ENCODE measurements at places on chromosomes 11 and 22.

GRCh38 chr11:102576350-102576749 lies 45.8 kb upstream of the MMP7 start:
- no peak for DNase-seq

DNA sequence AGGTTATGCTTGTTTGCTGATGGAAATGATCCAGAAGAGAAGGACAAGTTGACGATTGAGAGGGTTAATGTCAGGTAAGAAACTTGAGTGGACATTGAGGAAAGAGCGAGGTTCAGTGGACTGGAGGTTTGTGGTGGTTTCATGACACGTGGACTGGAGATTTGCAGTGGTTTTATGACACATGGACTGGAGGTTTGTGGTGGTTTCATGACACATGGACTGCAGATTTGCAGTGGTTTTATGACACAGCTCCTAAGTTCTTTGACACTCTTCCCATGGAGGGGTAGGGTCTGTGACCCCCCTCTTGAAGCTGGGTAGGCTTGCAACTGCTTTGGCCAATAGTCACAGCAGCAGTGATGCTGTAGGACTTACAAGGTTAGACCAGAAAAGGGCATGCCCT lies 5.4 kb upstream of the MAPK8IP2 start:
- no peak for DNase-seq

DNA sequence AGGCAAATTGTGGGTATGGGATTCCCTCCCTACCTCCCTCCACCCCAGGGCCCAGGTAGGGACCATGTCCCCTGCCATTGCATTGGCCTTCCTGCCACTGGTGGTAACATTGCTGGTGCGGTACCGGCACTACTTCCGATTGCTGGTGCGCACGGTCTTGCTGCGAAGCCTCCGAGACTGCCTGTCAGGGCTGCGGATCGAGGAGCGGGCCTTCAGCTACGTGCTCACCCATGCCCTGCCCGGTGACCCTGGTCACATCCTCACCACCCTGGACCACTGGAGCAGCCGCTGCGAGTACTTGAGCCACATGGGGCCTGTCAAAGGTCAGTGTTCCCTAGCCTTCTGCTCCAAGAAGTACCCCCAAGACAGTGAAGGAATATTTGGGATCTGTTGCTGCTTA lies at the start of gene TOMT:
Gene TOMT, plus strand, starts transcription at position 37 of the 400 bp plus-strand sequence. Its CDS starts 28 bp downstream, at position 65.
- no peak for DNase-seq

GRCh38 chr11:69928121-69928520 lies 108.9 kb upstream of the FGF3 start:
- no peak for DNase-seq

- no peak for DNase-seq
These were observed 58.6 kb downstream of the APOL1 start for GRCh38 chr22:36311386-36312085.

GRCh38 chr22:26168939-26169314 lies 335 bp upstream of the SEZ6L start:
- no peak for DNase-seq

DNA sequence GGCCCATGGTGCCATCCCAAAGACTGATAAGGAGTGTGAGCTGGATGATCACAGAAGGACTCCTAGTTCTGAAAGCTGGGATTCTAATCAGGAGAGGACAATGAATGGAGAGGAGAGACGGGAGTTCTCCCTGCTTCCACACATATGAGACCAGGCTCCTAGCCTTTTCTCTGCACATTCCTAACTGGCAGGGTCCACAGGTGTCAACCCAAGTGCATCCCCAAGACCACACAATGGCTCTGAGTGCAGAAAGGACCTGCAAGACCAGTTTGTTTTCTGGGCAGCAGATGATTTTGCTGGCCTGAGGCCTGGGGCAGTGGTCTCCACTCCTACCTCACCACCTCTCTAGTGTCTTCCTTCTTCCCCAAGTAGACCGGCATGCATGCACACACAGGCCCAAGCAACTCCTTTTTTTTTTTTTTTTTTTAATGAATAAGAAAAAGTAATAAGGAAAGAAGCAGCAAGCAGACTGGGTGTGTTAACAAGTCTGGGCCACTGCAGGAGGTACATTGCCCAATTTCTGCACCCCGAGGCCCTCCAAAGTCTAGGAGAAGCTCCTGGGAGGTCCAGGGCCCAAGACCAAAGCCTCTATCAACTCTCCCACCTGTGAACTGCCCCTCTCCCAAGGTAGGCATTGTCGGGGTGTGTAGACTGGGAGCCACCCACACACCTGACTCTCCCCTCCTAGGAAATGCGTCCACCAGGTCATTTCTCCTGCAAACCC lies 1.2 kb upstream of the TSKU start:
- no peak for DNase-seq

GRCh38 chr11:23100726-23101125 lies 240.5 kb upstream of the CCDC179 start:
- no peak for DNase-seq

- DNase-seq = no peak
These were observed 1.5 kb downstream of the LTBP3 start for GRCh38 chr11:65556470-65557279.

DNA sequence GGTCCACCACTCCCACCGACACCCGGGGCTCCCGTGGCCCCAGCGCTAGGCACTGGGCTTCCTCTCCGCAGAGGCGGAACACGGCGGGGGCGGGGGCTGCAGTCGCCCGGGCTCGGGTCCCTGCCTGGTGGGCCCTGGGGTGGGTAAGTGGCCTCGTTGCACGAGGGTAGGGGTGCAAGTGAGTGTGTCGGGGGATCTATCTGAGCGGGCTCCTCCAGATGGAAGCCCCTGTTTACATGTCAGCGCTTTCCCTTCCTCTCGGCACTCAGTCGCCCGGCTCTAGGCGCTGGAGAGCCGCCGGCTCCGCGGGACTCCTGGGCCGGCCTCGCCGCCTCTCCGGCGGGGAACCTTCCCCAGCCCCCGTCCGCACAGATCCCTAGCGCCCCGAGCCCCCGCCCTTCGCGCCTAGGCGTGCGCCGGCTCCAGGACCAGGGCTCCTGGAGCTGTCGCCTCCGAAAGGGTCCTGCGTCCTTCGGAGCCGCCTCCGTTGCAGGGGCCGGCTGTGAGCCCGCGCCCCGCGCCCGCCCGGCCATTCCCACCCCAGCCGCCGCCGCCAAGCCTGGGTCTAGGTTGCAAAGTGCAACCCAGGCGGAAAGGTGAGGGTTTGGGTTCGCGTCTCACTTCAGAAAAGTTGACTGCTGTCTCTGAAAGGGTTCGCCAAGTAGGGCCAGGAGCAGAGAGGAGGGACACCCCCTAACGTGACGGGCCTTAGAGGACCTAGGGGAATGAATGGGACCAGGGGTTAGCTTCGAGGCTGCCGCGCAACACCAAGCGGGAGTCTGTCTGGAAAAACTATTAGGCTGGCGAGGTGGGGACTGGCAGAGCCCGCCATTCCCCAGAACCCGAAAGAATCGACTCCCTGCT lies 978 bp downstream of the FLI1 start:
- no peak for DNase-seq

GRCh38 chr11:77475206-77475605 lies 1.3 kb upstream of the PAK1 start:
- no peak for DNase-seq

- no peak for DNase-seq
These were observed 62.5 kb downstream of the SMIM38 start for GRCh38 chr11:69218271-69218682.

DNA sequence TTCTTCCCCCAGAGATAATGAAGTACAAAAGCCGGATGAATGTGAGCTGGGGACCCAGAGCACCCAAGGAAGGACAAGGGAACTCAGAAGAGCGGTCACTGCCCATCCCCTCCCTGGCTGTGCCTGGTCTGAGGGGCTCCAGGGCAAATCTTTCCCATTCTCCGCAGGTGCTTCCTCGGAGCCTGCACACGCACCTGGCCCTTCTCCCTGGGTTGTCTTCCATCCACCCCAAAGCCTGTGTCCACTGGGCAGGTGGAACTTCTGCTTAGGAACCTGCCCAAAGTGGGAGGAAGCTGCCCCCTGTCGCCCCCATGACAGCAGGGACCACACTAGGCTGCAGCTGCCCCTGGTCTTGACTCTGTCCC lies 121.0 kb upstream of the FGF3 start:
- DNase-seq = no peak

DNA sequence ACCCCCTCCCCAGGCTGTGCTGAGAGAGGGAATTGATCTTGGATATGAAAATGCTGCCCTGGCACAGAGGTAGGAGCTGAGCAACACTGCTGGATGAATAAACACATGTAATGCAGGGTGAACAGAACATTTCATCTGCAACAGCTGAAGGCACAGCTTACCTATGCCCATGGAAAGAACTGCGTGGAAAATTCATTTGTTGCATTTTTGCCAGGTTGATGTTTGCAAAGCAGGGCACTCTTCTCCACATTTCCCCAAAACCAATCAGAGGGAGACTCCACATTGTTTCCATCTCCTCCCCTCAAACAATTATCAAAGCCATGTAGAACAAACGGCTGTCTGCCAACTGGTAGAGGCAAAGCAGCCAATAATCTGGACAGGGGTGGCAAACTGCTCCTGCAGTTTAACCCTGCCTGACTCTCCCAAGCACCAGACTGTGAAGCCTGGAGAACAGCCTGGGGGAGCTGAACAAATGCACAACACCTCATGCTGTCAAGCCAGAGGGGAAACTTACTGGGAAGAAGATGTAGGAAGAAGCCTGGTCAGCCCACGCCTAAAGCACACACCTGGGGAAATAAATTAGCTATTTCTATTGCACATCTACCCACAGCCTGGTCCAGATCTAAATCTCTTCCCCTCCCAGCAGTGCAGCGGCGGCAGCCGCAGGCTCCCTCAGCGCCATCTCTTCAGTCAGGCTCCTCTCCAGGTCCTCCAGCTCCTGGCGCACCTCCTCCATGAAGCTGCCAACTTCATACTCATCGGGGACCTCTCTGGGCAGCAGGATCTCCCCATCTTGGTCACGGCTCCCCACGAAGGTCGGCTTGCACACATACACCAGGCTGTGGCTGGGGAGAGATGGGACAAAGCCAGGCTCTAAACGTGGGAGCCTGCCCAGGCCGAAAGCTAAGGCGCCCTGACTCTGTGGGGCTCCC lies 44.3 kb downstream of the DKK3 start:
- DNase-seq = no peak

DNA sequence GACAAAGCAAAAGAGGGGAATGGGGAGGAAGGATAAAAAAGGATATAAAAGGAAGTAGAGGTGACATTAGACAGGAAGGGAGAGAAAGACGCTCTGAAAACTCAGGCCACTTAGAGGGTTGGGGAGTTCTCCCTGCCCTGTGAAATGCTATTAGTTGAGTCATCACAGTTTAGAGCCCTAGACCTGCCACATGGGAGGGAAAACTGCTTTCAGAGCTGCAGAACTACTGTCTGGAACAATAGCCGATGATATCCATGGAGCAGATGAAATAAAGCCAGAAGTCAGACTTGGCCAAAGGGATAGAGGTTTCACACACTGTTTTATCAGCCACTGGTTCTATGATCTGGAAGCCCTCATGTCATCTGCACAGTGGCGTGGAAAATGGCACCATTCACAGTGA lies 157.9 kb downstream of the NCAM1 start:
- no peak for DNase-seq

- no peak for DNase-seq
These were observed 55.8 kb downstream of the UBASH3B start for GRCh38 chr11:122711362-122711761.

DNA sequence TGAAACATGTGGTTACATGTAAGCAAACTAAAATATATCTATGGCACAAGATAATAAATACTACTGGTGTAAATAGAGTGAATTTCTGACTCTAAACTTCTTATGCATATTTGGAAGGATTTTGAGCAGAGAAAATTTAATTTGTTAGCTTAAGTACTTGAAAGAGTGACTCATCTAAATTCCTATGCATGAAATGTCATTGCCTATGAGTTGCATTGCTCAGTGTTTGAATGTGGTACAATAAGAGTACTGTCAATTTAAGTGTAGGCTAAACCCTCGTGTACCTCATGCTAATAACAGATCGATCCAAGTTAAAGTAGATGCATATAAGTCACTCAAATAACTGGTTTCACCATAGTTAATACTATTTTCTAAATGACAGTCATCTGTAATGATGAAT lies 5.3 kb upstream of the CARD18 start:
- DNase-seq = no peak

DNA sequence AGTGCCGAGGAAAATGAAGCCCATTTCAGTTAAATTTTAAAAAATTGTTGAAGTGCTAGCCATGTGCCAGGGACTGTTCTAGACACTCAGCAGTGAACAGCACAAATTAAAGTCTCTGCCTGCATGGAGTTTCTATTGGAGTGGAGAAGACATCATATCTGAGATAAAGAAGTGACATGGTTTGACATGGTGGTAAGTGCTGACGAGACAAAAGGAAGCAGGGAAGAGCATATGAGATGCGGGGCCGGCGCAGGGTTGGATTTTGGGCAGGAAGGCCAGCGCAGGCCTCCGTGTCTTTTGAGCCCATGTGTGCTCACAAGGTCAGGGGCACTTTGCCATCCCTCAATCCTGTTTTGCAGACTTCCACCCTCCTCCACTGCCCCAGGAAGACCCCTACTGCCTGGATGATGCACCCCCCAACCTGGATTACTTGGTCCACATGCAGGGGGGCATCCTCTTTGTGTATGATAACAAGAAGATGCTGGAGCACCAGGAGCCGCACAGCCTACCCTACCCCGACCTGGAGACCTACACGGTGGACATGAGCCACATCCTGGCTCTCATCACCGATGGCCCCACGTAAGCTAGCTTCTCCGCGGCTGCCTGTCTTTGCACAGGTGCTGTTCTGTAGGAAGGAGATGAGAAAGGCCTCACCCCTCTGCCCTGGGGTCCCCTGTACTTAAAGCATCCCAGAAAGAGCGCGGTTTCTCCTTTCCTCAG lies 29.6 kb downstream of the AMPD3 start:
- DNase-seq = no peak

- DNase-seq = no peak
These were observed 145.9 kb downstream of the ELP4 start for GRCh38 chr11:31655483-31655882.

- DNase-seq = no peak
These were observed 169.1 kb downstream of the NXPE2 start for GRCh38 chr11:114847306-114847975.

DNA sequence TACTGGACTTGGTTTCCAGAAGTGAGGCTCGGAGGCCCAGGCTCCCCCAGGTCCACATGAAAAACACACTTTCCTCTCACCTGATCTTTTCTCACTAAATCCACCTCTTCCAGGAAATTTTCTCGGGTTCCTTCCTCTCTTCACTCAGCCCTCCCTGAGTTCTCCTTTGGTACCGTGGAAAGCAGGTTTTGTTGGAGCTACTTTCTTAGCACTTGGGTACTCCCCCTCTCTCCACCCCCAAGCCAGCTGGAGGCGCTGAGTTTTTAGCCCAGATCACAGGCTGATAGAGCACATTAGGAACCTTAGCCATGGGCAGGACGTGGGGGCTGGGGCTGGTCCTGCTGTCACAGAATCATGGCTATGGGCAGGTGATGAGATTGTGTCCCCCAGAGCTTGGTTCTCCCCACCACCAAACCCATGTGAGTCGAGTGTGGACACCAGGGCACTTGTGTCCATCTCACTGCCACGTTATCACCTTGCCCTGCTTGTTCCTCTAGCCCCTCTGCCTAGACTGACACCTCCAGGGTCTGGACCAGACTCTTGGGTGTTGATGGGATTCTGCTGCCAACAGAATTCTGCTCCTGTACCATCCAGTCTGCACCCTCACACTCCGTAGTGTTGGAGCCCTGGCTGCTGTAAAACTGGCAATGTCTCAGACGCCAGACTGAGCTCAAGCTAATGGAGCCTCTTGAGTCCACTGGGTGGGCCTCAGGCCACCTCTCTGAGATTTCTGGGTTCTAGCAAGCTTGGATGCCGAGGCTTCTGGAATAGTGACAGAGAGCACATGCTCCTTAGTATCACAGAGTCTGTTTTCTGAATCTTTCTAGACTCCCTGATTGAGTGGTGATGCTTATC lies 74.9 kb upstream of the NARS2 start:
- no peak for DNase-seq

GRCh38 chr11:119389611-119390254 lies 8.2 kb upstream of the USP2 start:
- no peak for DNase-seq

Measured in stimulated activated naive CD8-positive, alpha-beta T cell treated with anti-CD3 and anti-CD28 coated beads, Interleukin-15, amount 100 ng/mL, for 72 hours (primary cell).